Neuronal stem cell (in vitro differentiated cells): ENCODE measurements at places on chromosomes 1 and 21.

DNA sequence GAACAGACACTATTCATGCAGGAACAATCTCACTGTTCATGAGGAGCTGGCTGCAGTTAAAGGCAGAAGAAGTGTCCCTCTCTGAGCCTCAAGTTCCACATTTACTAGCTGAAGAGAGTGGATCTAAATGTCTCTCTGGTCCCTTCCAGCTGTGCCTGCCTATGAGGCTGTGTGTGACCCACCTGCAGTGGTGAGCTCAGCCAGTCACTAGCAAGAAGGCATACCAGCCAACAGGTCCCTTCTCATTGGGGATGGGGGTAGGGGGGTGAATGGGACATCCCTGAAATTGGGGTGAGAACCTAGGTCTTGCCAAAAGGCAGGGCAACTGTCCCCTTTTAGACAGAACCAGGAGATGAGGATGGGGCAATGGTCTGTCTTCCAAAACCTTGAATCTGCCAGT is 13.6 kb downstream of the RD3 start:
- no peak overlapping the region for H3K4me3 ChIP-seq
- DNase-seq, result no peak
- H3K4me1 ChIP-seq, result peaks cover 2% of the 10 kb centered on the region
- H3K36me3 ChIP-seq, result no peaks in the 10 kb centered on the region
- no peak overlapping the region for H3K27ac ChIP-seq

- peaks cover 4% of the 10 kb centered on the region for H3K36me3 ChIP-seq
- no peaks in the 10 kb centered on the region for H3K27me3 ChIP-seq
- DNase-seq, result no peak
Measured at GRCh38 chr21:46151261-46151988, 4.0 kb downstream of the FTCD start.

DNA sequence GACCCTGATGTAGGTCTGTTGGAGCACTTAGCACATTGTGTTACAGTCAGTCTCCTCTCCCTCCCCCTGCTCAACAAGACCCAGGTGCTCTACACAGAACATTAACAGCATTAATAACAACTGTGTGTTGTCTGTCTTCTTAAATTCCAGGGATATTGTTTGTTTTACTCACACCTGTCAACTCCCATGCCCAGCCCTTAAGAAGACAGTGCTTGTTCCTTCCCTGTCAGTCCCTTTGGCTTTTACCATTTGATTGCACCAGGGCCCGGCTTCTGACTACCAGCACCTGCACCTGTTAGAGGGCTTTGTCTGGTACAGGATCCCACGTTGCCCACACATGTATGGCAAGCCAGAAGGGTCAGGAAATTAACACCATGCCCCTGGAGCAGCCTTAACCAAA is 11.7 kb downstream of the RIMKLA start:
- H3K27me3 ChIP-seq, result peaks cover 16% of the 10 kb centered on the region
- no peak overlapping the region for H3K4me3 ChIP-seq
- H3K27ac ChIP-seq, result no peak overlapping the region
- H3K36me3 ChIP-seq, result no peaks in the 10 kb centered on the region
- DNase-seq, result no peak
- no peaks in the 10 kb centered on the region for H3K4me1 ChIP-seq

DNA sequence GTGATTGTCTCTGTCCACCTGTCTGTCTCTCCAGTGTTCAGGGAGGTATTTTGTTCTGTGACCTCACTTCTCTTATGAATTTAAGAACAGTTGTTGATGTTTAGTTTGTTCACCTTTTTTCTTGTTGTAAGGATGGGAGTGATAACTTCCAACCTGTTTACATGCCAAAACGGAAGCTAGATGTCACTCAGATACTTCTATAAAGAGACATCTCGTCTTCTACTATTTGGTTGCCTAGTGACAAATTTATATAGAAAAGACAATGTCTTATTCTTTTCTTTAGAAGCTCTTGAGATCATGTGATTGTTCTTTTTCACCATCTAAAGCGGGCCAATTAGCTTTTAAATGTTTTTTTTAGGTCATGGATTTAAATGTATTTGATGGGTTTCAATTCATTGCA is 33.8 kb downstream of the PRSS38 start:
- no peak overlapping the region for H3K27ac ChIP-seq
- no peaks in the 10 kb centered on the region for H3K4me1 ChIP-seq
- H3K27me3 ChIP-seq, result no peaks in the 10 kb centered on the region
- no peaks in the 10 kb centered on the region for H3K36me3 ChIP-seq

DNA sequence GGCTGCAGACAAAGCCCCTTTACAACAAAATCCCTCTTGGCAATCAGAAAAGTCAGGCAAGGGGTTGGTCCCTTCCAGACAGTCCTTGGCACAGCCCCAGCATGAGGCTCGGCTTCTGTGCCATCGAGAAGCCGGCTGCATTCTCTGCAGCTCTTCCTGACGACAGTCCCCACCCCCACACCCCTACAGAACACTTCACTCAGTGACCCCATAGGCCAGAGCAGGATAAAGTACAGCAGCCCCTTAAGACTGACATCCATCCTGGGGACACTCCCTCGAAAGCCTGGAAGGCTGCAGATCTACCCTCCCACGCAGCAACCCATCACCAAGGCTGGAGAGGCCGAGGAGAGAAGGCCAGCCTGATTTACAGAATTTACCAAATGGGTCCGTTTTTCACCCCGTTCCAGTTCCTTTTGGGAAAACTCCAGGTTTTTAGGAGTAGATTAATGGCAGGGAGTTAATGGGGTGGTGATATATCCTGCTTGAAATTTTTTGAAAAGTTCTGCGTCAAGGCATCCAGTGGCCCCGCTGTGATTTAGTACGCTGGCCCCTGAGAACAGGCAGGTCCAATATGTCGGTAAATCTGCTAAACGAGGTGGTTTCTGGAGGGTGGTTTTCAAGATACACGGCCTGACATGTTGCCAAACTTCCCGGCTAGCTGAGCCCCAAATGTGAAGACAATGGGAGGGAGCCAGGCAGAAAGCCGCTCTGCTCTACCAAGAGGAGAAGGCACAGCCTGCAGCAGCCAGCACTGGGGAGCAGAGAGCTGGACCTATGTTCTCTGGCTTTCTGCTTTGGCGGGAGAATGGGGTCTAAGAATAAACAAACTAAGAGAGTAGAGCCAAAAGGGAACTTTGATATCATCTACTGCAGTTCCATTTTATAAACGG is 81.7 kb downstream of the SSBP3 start:
- no peak for DNase-seq
- H3K27ac ChIP-seq, result no peak overlapping the region
- peaks cover 59% of the 10 kb centered on the region for H3K4me1 ChIP-seq
- peaks cover 53% of the 10 kb centered on the region for H3K36me3 ChIP-seq
- H3K4me3 ChIP-seq, result no peak overlapping the region
- H3K27me3 ChIP-seq, result no peaks in the 10 kb centered on the region

GRCh38 chr1:87392248-87393192 is 63.8 kb downstream of the LMO4 start:
- no peaks in the 10 kb centered on the region for H3K36me3 ChIP-seq
- no peaks in the 10 kb centered on the region for H3K27me3 ChIP-seq
- no peak overlapping the region for H3K4me3 ChIP-seq
- H3K27ac ChIP-seq, result no peak overlapping the region
- H3K4me1 ChIP-seq, result peaks cover 7% of the 10 kb centered on the region

GRCh38 chr1:155070721-155071569 is 7.4 kb downstream of the EFNA4 start:
- DNase-seq, result peak; percentile 79
- no peaks in the 10 kb centered on the region for H3K27me3 ChIP-seq
- H3K27ac ChIP-seq, result peak overlapping the region; percentile 41
- H3K4me1 ChIP-seq, result peaks cover 23% of the 10 kb centered on the region
- no peak overlapping the region for H3K4me3 ChIP-seq

- no peak overlapping the region for H3K27ac ChIP-seq
- peaks cover 3% of the 10 kb centered on the region for H3K4me1 ChIP-seq
- H3K36me3 ChIP-seq, result no peaks in the 10 kb centered on the region
- no peak for DNase-seq
- no peak overlapping the region for H3K4me3 ChIP-seq
- H3K27me3 ChIP-seq, result peaks cover 28% of the 10 kb centered on the region
Measured at GRCh38 chr1:22325531-22326371, 125.9 kb upstream of the ZBTB40 start.

DNA sequence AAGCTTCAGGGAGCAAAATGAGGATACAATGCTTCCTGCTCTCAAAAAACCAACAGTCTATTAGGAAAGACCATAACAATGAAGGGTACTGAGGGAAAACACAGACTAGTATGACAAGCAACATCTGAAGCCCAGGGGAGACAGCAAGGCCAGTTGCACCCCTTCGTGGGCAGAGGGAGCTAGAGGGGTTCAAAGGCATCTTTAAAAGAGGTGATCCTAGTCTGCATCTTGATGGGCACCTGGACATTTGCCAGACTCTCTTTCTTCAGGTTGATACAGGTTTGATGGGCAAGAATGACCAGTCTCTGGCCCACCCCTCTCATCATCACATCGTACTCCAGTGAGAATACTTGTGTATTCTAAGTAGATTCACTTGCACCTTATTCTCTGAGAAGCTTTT is 177.7 kb downstream of the VAV3 start:
- H3K27me3 ChIP-seq, result no peaks in the 10 kb centered on the region
- H3K27ac ChIP-seq, result no peak overlapping the region
- H3K4me1 ChIP-seq, result peaks cover 3% of the 10 kb centered on the region
- H3K36me3 ChIP-seq, result no peaks in the 10 kb centered on the region

- H3K4me1 ChIP-seq, result no peaks in the 10 kb centered on the region
- no peak for DNase-seq
- peak overlapping the region; percentile 36 for H3K4me3 ChIP-seq
- no peak overlapping the region for H3K27ac ChIP-seq
Measured at GRCh38 chr21:30623362-30623761, 2.9 kb downstream of the KRTAP20-4 start.

DNA sequence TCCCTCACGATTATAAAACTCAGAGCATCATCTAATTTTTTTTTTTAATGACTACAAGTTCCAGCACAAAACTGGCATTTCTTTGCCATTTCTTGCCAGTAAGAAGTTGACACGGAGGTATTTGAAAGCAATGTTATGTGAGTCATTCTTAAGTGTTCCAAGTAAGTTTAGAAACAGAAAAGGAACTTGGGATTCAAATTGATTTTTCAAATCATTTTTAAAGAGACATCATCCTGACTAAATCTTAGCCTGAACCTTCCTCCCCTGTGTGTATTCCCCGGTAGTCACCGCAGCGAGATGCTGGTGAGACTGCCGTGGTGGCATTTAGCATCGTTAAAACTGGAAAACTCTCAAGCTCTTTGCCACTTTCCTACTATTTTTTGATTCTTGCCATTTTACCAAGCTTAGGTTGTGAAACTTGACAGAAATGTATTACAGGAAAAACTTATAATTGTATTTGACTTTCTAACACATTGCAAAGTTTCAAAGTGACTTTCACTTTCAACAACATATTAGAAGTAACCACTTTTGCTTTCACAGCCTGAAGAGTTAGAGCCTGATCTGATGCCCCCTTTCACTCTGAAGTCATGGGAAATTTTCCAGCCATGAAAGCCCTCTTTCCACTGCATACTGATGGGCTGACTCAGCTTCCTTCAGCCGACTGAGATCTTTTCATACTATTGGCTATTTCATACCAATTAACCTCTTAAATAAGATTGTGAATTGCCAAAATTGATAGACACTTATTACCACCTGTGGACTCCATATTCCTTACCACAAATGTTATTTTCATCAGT is 61.4 kb downstream of the OLFML2B start:
- no peaks in the 10 kb centered on the region for H3K27me3 ChIP-seq
- no peak overlapping the region for H3K27ac ChIP-seq
- H3K4me3 ChIP-seq, result no peak overlapping the region
- no peak for DNase-seq
- no peaks in the 10 kb centered on the region for H3K36me3 ChIP-seq
- H3K4me1 ChIP-seq, result peaks cover 9% of the 10 kb centered on the region

GRCh38 chr1:213884942-213885341 is 102.8 kb upstream of the PROX1 start:
- no peaks in the 10 kb centered on the region for H3K27me3 ChIP-seq
- H3K4me3 ChIP-seq, result no peak overlapping the region
- no peak for DNase-seq
- no peaks in the 10 kb centered on the region for H3K4me1 ChIP-seq
- no peak overlapping the region for H3K27ac ChIP-seq
- no peaks in the 10 kb centered on the region for H3K36me3 ChIP-seq

- no peaks in the 10 kb centered on the region for H3K27me3 ChIP-seq
- H3K4me1 ChIP-seq, result peaks cover 6% of the 10 kb centered on the region
- peak; percentile 36 for DNase-seq
- peak overlapping the region; percentile 84 for H3K27ac ChIP-seq
Measured at GRCh38 chr1:21175670-21176581, 771 bp downstream of the EIF4G3 start.

- no peak overlapping the region for H3K4me3 ChIP-seq
- H3K27ac ChIP-seq, result no peak overlapping the region
- DNase-seq, result no peak
- peaks cover 21% of the 10 kb centered on the region for H3K4me1 ChIP-seq
- H3K36me3 ChIP-seq, result no peaks in the 10 kb centered on the region
Measured at GRCh38 chr1:53576866-53577760, 117.9 kb downstream of the DMRTB1 start.

DNA sequence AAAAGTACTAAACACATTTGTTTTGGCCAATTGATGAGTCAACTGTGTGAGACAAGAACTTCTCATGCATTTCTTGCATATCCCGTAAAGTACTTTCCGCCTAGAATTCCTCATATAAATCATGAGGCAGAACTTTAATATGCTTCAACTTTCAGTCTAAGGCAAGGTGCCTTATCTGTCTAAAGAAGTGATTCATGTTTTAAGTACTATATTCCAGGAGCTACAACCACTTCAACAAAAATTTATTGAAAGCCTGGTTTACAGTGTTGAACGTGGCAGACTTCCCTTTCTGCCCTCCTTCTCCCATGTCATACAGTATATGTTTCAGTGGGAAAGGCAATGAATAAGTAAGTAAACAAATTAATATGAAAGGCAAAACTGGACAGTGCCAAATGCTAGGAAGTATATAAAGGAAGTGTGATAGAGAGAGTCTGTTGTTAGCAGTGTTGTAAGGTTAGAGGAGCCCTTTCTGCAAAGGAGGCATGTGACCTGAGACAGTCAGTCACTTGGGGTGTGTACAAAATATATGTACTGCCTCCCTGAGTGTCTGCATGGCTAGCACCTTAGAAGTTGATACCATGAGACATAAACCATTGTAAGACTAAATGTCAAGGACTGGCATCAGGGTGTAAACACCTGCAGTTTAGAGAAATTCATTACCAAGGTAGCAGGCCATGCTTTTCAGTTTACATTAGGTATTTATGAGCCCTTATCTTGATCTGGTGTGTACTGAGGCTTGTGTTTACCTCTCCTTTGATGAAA is 362.2 kb downstream of the SRGAP2C start:
- no peaks in the 10 kb centered on the region for H3K4me1 ChIP-seq
- H3K36me3 ChIP-seq, result no peaks in the 10 kb centered on the region
- no peak overlapping the region for H3K4me3 ChIP-seq
- no peaks in the 10 kb centered on the region for H3K27me3 ChIP-seq
